ENCODE measurements at places on chromosomes 16 and 17.

- peak; percentile 5 for DNase-seq
These were observed 12.7 kb upstream of the CD300A start for GRCh38 chr17:74453665-74454196.

DNA sequence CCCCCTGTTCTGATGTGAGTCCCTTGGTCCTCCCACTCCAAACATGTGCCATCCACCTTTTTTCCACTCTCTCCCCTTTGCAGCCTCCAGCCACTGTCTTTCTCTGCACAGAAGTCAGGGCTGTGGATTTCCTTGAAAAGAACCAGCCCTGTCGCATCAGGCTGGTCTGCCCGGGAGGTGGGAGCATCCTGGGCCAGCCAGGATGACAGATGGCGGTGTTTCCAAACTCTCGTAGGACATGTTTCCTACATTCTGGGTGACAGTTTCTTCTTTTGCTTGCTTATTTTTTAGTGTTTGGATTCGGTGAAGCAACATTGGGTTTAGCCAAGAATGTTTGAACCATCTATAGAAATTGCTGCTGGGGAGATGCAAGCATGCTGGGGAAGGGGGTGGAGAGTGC lies 100.8 kb downstream of the CCDC182 start:
- DNase-seq: no peak

GRCh38 chr17:7792611-7793010 lies 41.4 kb upstream of the KDM6B start:
- DNase-seq: no peak

DNA sequence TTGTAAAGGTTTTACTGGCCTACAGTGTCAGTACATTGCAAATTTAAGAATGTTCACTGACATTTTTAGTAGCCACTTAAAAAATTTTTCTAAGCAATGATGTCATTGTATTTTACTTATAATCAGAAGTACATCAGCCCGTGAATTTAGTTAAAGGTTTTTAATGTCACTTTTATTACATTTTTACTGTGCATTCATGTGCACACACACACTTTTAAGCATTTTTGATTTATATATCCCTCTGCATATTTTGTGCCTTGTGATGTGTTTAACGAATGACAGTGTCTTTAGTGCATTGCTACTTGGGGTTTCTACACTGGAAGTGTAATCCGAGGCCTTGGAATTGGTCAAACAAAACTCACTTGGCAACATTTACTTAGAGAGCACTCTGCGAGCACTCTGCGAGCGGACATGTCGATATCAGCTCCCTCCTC lies 190.4 kb downstream of the WWOX start:
- DNase-seq: no peak

- no peak for DNase-seq
These were observed 41.4 kb upstream of the PITPNM3 start for GRCh38 chr17:6597727-6598126.

GRCh38 chr17:31534223-31534888 lies 142.9 kb downstream of the RAB11FIP4 start:
- no peak for DNase-seq

- no peak for DNase-seq
These were observed 21.4 kb downstream of the CDRT4 start for GRCh38 chr17:15446036-15446435.

DNA sequence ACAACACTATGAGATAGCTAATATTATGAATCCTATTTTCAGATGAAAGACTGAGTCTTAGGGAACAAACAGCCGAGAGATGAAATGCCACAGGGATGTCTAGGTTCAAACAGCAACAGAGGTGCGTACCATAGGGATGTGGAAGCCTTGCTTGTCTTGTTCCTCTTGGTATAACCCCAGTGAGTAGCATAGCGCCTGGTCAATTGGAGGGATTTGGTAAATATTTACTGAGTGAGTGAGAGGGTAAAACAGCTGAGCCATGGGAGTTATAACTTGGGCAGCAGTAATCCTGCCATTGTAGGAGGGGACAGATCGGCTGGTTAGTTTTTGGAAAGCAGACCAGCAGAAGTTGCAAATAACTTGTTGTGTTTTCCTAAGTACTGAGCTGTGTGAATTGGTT lies 80.2 kb downstream of the WWOX start:
- DNase-seq: no peak

DNA sequence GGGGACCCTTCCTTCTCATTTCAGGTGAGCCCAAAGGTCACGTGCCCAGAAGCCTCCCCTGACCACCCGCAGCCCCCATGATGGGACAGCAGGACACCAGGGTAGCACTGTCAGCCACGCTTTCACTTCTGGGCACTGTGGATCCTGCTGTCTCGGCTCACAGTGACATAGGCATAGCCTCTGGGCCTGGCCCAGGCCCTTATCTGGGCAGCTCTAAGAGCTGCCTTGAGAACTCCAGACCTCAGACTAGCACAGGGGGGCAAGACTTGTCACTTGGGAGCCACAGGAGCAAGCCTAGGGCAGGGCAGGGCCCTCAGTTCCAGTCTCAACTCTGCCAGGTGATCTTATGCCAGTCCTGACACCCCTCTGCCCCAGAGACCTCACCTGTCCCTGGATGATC lies 4.7 kb downstream of the NATD1 start:
- no peak for DNase-seq

GRCh38 chr17:78276098-78276887 lies 44.9 kb downstream of the TMEM235 start:
- DNase-seq: no peak

GRCh38 chr16:17983114-17983513 lies 353.4 kb downstream of the NPIPA8 start:
- DNase-seq: no peak

DNA sequence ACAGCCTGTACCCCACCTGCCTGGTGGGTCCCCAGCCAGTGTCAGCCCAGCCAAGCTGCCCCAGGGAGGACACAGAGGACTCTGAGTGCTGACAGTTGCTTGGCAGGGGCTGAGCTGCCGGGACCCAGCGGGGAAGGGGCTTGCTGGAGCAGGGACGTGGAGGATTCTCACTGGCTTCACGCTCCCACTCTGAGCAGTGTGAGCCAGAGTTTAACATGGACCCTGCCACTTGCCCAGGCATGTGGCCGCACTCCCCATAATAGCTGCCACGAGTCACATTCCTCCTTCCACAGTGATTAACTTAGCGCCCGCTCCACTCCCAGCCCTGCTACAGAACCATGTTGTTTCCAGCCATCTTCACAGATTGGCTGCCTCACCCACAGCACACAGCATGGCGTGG lies 31.2 kb downstream of the SREBF1 start:
- DNase-seq: no peak

DNA sequence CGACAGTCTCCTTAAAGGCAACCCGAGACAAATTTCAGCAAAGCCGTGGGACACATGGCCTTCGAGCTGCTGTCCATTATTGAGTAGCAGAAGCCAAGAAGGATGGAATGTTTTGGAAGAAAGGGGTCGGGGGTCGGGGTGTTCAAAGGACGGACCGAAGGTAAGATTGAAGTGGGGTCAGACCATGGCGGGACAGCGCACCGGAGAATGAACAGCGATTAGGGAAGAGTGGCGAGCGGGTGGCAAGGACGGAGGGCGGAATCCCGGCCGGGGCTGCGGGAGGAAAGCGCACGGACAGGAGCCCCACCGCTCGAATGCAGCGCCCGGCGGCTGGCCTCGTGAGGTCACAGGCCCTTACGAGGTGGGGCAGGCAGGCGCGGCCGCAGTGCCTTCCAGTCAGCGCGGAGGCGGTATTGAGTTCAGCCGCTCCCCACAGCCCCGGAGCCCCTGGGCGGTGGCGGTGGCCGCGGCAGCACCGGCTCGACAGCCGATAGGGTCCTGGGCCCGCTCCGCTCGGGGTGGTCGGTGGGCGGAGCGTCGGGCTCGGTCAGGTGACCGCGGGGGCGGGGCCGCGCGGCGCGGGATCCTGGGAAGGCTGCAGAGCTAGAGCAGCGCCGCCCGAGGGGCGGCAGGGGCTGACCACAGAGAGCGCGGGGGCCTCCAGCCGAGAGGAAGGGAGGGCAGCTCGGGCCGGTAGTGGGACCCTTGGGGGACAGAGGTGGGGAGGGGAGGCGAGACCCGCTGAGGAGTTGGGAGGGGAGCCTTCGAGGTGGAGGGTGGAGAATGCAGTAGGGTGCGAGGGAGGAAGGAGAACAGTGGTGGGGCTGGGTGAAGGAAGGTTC lies at the start of gene EFCAB13:
EFCAB13 (plus strand) TSS at position 574 of the 842 bp plus-strand sequence. CDS start 4,399 bp downstream, outside the sequence.
- DNase-seq: peak; percentile 54

DNA sequence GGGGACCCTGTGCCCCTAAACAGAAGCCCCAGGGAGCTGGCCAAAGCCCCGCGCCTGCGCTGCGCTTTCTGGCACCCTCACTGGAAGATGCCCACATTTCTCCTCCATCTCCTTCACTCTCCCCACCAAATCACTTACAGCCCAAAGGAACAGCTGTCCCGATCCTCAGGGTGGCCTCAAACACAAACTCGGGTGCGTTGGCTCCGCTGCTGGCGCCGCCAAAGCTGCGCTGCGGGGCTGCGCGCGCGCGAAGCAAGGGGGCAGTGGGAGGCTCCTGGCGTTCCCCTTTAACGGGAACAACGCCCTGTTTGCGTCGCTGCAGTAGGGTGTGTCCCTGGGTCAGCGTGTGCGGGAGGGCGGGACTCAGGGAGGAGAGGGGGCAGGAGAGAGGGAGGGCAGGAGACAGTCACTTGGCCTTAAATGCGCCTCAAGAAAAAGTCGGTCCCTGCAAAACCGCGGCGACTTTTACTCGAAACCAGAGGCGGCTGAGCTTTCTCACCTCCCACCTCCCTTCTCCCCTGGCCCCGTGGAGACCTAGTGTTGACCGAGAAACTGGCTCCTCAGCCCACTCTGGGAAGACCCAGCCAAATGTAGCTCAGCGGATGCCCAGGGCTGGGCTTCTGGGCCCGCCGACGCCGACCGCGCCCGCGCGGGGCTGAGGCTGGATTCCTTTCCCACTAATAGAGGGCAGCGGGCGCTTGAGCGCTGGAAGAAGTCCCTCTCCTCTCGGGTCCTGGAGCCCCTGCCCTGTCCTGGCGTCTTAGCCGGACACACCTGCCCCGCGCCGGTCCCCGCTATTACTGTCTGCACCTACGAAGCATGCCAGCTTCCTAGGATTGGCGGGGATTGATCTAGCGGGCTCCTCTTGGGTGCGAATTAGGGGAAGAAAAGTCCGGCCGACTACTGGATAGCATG lies 2.6 kb downstream of the PMP22 start:
- no peak for DNase-seq

GRCh38 chr16:77445324-77445723 lies 10.5 kb upstream of the ADAMTS18 start:
- no peak for DNase-seq

DNA sequence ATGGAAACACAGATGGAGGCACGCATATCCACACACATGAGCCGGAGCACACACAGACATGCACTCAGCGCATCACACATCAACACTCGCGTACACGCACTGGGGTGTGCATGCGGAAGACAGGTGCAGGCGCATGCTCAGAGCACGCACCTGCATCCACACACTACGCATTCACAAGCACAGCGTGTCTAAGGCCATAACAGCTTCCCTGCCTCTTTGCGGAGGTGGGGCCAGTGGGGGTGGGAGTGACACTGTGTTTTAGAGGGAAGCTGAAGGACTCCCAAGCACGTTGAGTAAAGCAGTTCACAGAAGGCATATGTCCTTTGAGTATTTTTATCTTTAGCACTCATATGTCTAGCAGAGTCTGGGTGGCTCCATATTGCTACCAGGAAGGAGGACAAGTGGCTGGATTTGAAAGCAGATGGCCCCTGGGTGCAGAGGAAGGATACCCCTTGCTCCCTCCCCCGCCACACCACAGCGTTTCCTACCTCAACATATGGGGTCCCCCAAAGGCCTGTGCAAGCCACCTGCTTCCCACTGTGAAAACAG lies 68.6 kb upstream of the TOB1 start:
- peak; percentile 98 for DNase-seq

GRCh38 chr17:34130544-34130943 lies 124.5 kb upstream of the CCL2 start:
- no peak for DNase-seq

DNA sequence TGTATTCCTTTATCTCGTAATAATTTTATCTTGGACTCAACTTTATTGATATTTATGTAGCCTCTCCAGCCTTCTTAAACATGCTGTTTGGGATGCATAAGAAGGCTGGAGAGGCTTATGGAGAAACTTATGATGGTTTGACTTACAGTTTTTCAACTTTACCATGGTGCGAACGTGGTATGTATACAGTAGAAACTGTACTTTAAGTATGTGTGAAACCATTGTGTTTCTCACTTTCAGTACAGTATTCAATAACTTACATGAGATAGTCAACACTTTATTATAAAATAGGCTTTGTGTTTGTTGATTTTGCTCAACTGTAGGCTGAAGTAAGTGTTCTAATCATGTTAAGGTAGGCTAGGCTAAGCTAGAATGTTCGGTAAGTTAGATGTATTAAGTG lies 206.8 kb downstream of the SEC14L1 start:
- no peak for DNase-seq

DNA sequence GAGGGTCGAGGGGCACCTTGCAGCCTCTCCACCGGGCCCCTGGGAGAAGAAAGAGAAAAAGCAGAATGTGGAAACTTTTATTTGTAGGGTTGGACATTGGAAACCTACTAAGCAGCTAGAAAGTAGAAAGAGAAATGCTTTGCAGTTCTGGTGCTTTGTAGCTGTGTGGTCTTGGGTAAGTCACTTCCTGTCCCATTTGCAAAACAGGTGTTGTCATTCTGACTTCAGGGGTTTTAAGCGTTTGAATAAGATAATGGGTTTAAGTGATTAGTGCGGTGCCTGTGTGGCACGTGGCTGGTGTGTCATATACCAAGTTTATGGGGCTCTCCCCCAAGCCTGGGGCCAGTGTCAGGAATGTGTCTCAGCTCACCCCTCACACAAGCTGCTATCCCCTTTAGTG lies 1.6 kb downstream of the CA4 start:
- DNase-seq: no peak

DNA sequence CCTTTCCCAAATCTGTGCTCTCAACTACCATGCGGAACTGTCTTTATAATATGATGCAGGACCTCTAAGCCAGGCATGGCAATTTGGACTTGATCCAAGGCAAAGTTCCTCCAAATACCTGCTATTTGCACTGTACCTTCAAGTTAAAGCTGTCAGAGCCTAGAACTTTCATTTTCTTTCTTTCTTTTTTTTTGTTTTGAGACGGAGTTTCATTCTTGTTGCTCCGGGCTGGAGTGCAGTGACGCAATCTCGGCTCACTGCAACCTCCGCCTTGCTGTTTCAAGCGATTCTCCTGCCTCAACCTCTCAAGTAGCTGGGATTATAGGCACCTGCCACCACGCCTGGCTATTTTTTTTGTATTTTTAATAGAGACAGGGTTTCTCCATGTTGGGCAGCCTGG lies 51.7 kb downstream of the ARHGAP27 start:
- DNase-seq: no peak

DNA sequence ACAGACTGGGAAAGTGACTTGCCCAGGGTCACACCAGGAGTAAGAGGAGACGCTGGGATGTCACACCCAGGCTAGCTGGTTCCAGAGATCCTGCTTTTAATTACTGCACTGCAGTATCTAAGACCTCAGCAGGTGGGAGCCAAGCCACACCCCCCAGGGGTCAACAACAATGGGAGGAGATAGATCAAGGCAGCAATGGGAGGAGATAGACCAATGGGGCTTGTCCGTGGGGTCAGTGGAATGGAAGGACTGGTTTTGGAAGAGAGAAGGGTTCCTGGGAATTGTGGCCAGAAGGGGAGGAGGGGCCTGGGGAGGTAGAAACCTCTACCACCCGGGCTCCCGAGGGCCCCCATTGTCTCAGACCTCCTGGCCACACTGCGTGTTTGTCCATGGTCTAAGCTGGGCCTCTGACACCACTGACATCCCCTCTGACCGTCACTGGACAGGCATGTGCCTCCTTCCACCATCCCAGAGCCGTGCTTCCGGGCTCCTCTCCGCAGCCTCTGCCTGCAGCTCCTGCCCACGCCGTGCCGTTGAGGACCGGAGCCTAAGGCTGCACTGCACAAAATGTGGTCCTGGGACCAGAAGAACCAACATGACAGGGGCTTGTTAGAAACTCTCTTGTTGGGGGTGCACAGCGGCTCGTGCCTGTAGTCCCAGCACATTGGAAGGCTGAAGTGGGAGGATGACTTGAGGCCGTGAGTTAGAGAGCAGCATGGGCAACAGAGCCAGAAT lies 69.8 kb upstream of the RPH3AL start:
- DNase-seq: no peak

Measured in DMS 273 treated with DMSO at 0.1 percent for 48 hours (cell line).